ENCODE measurements at places on chromosomes 3 and 15.

- no peak for DNase-seq
Observed at GRCh38 chr3:27914199-27914598, 192.1 kb upstream of the EOMES start.

DNA sequence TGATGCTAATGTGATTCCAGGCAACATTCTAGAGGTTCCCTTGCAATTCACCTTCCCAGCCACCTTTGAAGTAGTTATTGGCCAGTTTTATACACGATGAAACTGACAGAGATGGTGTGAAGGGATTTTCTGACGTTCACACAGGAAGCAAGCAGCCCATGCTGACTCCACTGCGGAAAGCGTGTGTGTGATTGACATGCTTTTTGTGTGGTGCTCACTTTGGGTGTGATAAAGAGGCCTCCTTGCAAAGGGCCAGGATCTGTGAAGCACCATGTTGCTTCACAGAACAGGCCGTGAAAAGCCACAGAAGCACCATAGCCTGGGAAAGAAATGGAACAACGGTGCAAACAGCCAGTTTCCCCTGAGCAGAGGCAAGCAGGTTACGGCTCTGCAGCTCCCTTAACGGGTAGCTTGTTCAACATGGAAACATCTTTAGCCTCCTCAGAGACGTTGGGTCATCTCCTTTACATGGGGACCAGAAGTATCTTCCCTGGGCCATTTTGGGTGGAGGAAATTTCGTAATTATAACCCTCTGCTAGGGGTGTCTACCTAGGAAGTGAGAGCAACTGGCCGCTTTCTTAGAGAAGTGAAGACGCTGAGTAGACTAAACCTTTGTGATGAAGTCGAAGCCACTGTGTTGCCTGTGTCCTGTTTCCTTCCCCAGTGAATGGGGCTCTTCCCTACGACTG, 108.5 kb downstream of the APBA2 start:
- no peak for DNase-seq

GRCh38 chr3:79930196-79930595, 162.4 kb upstream of the ROBO1 start:
- no peak for DNase-seq

DNA sequence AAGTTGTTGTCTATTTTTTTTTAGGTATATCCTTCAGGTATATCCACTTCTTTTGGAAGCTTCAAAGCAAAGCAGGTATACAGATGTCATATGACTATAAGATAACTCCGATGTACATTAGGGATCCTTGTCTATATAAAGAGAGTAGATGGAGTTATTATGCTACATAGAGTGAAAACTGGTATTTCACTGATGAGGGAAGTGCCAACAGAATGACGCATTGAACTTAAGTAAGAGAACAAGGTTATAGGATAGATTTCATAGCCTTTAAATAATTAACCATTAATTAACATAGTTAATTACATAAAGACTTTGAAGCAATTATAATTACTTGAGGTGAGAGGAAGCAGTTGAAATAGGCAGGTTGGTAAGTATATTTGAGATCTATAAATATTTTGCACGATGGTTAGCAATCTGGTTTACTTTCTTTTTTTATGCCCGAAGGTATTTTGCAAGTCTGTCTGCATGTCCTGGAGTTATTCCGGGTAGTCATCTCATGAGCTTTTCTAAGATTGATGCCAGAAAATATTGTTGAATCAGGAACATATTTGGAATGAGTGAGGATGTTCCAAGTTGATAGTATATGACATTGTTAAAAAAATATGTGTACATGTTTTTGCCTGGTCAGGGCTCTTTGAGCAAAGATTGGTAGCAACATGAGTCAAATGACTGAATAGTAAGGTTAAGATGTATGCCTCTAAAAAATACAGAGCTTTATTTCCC, 299.5 kb upstream of the KCNMB2 start:
- DNase-seq = no peak

DNA sequence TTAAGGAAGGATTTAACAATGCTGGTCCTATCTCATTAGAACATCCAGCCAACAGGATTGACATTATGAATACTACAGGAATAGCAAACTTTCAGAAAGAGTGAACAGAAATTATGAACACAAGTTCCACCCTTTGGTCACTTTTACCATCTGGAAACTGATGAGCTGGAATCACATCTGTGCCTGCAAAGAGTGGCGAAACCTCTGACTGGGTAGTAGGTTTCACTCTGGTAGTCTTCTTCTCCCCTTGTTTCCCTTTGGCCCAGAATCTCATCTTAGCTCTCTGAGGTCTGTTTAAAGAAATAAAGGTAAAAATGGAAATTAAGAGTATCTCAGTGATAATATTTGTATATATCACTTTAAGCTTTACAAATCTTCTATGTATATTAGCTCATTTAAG, 73.1 kb downstream of the NR2E3 start:
- DNase-seq = no peak

DNA sequence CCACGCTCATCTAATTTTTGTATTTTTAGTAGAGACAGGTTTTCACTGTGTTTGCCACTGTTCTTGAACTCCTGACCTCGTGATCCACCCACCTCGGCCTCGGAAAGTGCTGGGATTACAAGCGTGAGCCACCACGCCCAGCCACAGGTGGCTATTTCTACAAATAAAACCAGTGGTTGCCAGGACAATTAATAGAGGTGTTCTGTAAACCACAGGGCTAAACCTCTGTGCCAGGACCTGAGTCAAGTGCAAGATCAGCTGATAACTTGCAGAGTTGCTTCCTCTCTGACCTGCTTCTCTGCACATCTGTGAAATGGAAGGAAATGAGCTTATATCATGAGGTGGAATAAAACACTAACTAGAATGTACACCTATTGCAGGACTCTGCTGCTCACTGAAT, 72.8 kb downstream of the CD200R1L start:
- DNase-seq = no peak

DNA sequence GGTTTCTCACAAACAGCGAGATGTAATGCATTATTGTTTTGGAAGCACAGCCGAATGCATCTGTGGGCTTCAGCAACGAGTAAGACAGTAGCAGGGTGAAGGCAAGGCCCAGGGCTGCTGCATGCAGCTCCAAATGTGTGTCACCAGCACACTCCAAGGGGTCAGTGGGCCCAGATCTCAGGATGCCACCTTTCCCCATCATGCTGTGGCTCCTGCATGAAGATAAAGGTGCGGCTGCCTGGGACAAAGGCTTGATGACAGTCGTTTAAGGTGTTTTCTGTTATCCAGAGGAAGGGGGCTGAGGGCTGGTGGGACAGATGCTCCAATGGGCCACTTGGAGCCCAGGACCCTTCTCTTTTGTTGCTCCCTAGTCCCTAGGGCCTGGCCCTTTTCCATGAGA, 13.2 kb downstream of the C3orf22 start:
- no peak for DNase-seq
